ENCODE measurements at places on chromosomes 1 and 21.

- DNase-seq: no peak
Observed at GRCh38 chr1:36149973-36150295, 648 bp upstream of the TRAPPC3 start.

- DNase-seq: no peak
Observed at GRCh38 chr21:36909901-36910561, 56.4 kb downstream of the HLCS start.

DNA sequence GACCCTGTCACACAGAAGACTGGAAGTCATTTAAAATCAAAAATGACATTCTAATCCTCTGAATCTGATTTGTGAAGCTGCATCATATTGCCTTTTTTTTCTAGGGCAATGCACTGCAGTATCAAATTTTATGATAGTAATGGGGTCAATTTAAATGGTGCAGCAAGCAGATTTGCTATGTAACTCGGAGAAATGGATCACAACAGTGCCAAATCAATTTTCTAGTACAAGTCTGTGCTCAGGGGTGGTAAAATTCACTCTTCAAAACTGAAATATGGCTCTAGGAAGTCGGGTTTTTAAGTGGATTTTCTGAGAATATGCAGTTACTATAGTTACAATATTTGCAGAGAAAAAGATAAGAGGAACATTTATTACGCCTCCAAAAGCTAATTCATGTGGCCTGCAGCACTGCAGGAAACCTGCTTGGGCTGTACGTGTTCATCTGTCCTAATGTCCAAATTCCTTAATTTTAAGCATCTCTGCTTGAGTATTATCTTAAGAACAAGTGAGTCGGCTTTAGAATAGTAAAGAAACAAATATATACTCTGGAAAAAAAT is 31.5 kb downstream of the HLCS start:
- DNase-seq: no peak

DNA sequence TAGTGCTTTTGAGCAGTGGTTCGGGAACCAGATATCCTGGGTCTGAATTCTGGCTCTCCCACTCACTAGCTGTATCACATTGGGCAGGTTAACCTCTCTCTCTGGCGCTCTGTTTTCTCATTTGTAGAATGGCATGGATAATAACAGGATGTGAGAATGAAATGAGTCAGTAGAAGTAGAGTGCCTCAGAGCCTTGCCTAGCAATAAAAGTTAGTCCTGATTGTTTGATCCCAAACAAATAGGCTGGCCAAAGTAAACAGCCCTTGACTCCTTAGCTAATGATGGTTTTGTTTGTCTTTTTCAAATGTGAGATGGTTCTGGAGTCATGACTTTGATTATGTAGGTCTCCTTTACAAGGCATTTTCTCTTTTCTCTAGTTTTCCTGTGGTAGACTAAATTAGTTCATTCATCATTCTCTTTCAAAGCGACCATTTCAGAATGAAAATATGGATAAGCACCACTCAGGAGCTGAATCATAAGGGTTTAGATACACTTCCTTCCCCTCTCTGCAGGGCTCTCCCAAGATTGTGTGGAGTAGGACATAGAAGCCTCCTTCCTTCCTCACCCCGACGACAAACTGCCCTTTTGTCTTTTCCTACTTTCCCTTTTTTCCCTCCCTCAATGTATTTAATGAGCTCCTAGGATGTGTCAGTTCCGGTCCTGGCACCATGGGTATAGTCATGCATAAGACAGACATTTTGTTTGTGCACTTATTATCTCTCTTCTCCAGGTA is 23.1 kb downstream of the KIAA0040 start:
- no peak for DNase-seq

DNA sequence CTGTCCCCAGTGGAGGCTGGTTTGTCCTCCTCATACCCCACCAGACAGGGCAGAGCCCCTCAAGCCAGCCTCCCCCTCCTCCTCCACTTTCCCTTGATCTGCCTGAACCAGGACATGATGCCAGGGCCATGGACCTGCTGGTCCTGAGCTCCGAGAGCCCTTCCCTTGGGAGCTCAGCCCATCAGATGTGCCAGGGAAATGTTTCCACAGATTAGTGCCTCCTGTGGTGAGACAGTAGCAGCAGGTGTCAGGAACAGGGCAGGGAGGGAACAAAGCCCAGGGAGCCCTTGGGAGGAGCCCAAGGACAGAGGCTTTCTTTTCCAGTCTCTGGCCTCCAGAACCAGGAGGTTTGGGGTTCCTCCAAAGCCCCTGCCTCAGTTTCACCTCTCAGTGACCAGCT is 14.6 kb upstream of the SLC41A1 start:
- DNase-seq: no peak

Data from NCI-H1436 (cell line).